ENCODE measurements at places on chromosomes 1 and 21.
A peak's percentile ranks its signal among the peaks of the same experiment; 100 is the strongest.

- no peak for DNase-seq
Observed at GRCh38 chr1:85576642-85577418, 3.7 kb upstream of the CCN1 start.

DNA sequence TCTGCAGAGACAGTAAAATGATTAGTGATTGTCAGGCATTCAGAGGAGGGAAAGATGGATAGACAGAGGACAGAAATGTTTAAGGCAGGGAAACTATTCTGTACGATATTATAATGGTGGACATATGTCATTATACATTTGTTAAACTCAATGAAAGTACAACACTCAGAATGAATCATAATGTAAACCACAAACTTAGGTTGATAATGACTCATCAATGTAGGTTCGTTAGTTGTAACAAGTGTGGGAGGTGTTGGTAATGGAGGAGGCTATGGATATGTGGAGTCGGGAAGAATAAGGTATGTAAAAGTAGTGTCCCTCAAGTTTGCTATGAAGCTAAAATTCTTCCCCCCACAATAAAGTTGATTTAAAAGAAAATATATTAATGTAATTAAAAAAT lies 455.0 kb downstream of the BRINP3 start:
- no peak for DNase-seq

GRCh38 chr1:27648602-27649305 lies 13.8 kb upstream of the FGR start:
- no peak for DNase-seq

- DNase-seq: peak; percentile 88
Observed at GRCh38 chr1:173149887-173150286, 57.2 kb downstream of the TNFSF4 start.

DNA sequence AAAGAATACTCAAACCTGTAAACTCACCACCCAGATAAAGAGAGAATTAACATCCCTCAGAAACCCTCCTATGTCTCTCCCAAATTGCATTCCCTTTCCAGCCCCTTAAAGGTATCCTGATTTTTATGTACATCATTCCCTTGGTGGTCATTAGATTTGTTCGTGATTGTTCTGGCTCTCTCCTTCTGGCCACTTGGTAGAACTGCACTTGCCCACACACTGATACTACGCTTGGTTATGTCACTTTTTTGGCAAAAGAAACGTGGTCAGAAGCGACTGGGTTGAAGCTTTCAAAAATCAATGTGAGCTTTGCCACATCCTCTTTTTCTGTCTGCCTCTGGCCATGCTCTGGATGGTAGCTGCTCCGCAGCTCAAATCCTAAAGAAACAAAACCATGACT lies 76.3 kb downstream of the KRTAP19-8 start:
- DNase-seq: no peak

DNA sequence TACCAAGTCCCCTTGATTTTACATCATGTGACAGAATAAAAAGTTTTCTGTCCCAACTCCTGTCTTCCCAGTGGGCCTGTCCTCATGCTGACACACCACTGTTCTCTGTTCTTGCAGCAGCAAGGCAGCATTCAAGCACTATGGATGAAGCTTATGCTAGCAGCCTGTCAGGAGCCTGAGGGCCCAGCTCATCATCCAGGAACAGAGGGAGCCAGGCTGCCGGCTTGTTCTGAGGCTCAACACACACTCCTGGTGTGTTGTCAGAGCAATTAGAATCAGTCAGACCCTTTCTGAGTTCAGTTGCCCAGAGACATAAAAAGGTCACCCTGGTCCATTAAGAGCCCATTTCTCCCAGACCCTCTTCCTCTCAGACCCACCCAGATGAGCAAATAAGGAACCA lies 282.9 kb downstream of the SEC16B start:
- DNase-seq: no peak

- DNase-seq: no peak
Observed at GRCh38 chr1:89552471-89553081, 27.9 kb downstream of the LRRC8B start.

DNA sequence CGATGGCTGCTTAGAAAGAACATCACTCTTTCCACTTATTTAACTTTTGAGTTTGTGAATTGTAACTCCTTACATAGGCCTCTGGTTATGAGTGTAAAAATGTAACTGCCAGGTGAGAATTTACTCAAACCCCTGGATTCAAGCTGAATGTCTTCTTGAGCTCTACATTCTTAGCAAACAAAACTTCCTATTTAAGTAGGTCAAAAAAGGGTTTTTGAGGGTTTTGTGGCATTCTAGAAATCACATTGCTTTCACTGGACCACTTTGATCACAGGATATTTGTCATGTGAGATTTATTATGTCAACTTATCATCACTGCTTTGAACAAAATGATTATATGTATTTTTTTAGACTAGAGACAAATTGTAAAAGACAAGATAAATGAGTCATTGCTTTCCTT lies 5.7 kb downstream of the IL23R start:
- no peak for DNase-seq
